ENCODE measurements at places on chromosomes 11 and 22.

DNA sequence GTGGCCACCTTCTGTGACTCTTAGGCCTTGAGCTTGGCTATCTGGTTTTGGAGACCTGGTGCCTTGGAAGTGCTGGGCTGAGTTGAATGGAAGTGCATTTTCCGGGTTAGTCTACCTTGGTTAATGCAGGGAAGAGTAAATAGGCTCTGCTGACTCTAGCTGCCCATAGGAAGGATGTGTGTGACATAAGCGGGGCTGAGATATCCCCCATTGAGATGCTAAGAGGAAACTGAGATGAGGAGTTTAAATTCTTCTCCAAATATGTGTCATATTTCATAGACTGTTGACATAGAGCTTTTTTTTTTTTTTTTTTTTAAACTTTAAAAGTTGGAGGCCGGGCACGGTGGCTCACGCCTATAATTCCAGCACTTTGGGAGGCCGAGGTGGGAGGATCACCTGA, 30.8 kb downstream of the ZNRF3 start:
- DNase-seq: no peak

DNA sequence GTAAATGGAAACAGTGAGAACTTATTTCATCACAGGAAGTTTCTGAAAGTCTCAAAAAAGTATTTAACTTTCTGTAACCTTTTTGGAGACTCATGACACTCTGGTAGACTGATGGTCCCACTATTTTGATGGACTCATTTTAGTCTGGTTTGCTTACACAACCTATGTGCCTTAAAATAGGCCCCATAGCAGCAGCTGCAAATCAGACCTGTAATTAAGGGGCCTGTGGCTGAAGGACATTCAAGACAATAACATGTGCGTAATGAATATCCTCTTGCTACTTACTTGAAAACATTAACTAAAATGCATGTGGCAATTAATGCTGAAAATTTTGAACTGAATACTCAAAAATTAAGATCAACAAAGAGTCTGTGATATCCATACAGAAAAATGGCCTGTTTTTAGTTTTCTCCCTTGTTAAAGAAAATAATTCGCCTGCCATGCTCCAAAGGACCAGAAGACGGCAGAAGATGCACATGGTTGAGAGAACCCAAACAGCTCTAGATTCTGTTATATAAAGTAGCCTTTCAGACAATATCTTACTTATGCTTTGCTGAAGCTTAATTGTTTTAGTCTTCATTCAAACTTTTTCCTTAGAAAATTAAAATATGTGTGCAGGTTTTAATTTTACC, 568.5 kb downstream of the KCNA4 start:
- DNase-seq: no peak

GRCh38 chr11:32701616-32702015, 92.8 kb downstream of the CCDC73 start:
- no peak for DNase-seq

DNA sequence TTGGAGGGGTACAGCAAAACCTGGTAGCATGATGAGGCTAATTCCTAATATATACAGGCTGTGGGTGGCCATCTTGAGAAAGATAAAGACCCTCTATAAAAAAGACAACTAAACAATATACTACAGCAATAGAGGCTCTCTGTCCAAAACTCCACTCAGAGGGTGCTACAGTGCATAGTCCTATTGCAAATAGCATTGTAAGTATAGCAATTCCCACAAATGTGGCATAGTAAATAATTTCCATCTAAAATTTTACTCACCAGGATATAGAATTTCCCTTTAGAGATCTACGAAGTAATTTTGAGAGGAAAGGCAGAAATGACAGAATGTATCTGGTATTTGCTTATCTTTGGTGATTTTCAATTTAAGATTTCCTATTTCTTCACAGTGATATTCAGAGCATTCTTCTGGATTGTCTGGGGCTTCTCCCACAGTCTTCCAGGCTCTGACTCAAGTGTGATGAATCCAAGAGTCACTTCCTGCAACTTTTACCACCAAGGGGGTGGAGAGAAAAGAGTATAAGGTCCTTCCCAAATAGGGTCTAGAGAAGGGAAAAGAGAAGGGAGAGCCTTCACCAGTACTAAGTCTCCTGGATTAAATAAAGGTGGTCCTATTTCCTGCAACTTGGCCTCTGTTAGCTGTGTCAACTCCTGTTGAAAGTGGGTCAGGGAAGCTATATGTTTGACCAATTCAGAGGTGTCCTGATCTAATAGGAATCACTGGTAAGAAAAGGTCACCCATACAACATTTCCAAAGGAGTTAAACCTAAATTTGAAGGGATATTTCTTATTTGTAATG, 1054.7 kb upstream of the CNTN5 start:
- no peak for DNase-seq

Data from CD4-positive, alpha-beta T cell treated with Interleukin-6 for 4 hours (primary cell).